ENCODE measurements at places on chromosomes 3 and 15.

- DNase-seq: peak; percentile 78
Measured at GRCh38 chr3:194139071-194139813, 3.3 kb downstream of the HES1 start.

DNA sequence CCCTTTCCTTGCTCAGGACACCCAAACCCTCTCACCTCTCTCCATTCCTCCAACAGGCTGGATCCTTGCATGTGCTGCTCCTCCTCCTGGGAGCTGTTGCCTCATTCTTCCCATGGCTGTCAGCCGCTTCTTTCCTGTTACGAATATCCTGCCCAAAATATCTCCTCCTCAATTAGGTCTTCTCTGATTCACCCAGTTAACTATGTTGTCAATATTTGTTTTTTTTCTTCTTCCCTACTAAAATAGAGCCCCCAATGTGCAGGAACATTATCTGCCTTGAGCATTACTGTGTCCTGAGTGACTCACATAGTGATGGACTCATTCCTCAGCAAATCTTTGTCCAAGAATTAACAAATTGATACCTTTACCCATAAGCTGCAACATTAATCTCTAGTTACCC is 357.2 kb downstream of the CLSTN2 start:
- DNase-seq: no peak

DNA sequence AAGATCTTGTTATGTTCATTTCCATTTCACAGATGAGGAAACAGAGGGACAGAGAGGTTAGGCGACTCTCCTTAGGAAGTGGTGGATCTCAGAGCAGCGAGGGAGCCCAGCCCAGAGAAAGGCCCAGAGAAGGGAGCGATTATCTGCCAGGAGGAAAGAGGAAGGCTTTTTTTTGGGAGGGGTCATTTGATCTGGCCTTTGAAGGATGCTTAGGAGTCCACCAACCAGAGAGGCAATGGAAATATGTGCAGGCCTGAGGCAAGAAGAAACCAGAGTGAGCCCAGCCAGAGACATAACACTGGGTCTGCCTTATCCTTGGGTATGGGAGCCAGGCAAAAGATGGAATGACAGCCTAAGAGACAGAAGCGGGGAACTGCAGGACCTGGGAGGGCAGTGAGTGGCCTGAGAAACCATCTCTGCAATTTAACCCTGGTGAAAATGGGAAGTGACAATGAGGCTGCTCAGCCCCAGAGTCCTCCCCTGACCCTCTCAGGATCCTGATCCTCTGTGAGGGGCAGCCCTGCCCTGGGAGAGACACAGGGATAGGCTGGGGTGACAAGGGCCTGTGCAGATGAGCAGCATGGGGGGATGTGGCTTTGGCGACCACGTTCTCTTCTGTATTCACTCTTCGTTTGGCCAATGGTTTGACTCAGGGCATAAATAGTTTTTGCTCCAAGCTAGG is 163.2 kb downstream of the WNT7A start:
- no peak for DNase-seq

GRCh38 chr3:98695796-98696195 is 67.3 kb upstream of the ST3GAL6 start:
- no peak for DNase-seq

- no peak for DNase-seq
Measured at GRCh38 chr15:29259233-29259632, 10.4 kb downstream of the NSMCE3 start.

- DNase-seq: no peak
Measured at GRCh38 chr3:71185733-71186455, 397.6 kb downstream of the FOXP1 start.

DNA sequence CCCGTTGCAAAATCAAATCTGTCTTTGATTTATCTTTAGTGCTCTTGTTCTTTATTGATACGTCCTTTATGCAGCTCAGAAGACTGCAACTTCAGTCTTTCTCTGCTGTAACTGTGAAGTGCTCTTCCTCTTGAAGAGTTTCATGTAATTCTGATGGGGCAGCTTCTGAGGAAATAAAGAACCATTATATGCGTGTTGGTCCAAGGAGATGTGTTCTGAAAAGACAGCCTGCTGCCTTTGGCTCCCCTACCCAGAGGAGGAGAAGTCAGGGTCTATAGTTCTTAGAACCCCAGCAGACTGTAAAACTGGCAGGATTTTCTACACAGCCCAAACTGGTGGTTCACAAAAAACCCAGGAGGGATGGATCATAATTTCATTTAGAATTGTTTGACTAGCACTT is 22.4 kb upstream of the ABHD10 start:
- DNase-seq: no peak

- DNase-seq: no peak
Measured at GRCh38 chr3:75101329-75102147, 487.1 kb upstream of the CNTN3 start.

DNA sequence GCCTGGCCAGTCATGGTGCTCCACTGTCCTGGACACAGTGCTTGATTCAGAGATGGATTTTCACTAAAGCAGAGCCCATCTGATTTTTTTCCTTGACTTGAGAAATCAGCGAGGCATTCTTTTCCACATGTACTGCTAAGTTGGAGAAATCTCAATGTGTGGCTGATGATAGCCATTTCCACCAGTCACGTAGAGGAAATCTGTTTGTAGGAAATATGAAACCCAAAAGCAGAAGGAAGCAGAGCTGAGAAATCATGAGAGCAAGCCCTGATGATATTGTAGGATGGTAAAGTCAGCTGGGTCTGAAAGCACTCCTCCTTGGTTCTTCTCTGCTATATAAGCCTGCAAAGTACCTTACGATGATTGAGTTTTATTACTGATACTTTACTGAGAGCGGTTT is 1233.4 kb downstream of the ROBO2 start:
- no peak for DNase-seq
